ENCODE measurements at places on chromosomes 1 and 21. TPM values are rescaled to one million over a fixed set of nuclear protein-coding genes. Genes with fewer than 3 reads are reported as not detected.

- no peak for DNase-seq
Measured at GRCh38 chr1:192954705-192955265, 104.4 kb downstream of the UCHL5 start.

DNA sequence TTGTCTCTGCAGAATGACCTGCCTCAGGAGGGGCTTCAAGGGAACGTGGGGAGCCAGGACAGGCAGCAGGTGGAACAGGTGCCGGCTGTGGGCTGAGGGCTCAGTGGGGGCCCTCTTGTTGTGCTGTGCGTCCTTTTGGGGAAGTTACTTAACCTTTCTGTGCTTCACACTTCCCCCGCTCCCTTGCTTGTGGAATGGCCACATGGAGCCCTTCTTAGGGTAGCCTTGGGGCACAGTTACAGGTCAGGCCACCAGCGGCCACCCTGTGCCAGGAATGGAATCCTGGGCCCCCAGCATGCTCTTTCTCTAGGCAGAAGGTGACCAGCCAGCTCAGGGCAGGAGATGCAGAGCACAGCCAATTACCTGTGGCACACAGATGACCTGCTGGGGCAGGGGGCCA is 2.6 kb downstream of the IKBKE start:
- no peak for DNase-seq

DNA sequence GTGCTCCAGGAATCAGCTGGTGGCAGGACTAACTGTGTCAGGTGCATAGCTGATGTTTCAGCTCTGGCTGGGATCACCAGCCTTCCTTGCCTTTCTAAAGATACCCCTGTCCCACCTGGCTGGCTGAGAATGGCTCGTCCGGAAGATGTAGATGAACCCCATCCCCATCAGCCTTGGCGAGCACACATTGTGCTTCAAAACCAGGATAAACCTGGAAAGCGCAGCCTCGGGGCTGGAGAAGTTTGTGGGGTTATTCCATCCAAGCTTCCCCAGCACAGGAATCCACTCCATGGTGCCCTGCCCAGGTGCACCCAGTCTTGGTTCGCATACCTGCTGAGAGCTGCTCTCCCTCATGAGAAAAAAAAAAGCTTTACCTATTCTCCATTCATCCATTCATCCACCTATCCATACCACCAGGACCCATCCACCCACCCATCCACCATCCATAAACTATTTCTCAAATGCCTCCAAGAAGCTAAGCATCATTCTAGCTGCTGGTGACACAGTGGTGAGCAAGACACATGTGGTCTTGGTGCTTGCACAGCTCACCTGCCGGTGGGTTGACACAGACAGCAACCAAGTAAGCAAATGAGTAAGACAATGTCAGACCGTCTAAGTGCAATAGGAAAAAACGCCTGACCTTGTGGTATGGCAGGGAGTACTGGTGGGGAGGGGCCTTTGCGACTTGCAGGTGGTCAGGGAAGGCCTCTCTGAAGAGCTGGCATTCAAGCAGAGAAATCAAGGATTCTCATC is 94.0 kb downstream of the DMRTB1 start:
- no peak for DNase-seq

DNA sequence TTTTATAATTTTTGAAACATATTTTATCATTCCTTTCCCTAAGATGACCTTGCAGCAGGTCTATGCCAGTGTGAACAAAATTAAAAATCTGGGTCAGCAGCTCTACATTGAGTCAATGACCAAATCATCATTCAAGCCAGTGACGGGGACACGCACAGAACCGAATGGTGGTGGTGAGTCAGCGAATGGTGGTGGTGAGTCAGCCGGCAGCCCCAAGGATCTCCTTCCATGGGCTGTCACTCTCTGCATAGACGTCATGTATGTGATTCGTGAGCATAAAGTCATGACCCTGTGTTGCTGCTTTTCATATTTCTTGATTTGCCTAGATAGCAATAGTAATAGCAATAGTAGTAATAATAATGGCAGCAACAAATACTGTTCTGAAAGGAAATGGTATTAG is 26.3 kb downstream of the PER3 start:
- DNase-seq, result no peak

FMO2 gene
- total RNA-seq, result not detected

- DNase-seq, result no peak
Measured at GRCh38 chr1:221344693-221345092, 397.2 kb downstream of the DUSP10 start.

EPHA2 gene
- 56.5 TPM for total RNA-seq

GRCh38 chr1:17140279-17140678 is 21.0 kb upstream of the PADI2 start:
- DNase-seq, result no peak

PBX1 gene
- 69.4 TPM for total RNA-seq

- DNase-seq, result no peak
Measured at GRCh38 chr1:115978292-115978941, 2.1 kb downstream of the SLC22A15 start.

DNA sequence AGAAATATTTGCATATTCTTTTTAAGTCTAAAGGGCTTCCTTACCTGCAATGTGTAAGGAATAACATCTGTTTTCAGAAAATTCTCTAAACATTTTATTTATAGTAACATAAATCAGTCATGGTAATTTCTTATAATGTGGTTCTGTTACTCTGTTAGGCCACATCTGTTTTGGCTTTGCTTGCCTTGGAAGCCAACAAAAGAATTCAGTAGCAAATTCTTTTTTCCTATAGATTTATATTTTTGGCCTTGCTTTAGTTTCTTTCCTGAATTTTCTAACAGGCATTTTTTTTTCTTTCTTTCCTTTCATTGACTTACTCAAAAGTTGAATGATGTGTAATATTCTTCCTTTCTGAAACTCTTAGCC is 72.2 kb downstream of the OSBPL9 start:
- DNase-seq, result no peak

EBNA1BP2 gene
- 56.3 TPM for total RNA-seq
